K562 (cell line): ENCODE measurements at places on chromosomes 12 and 14.

- DNase-seq = no peak
These were observed 39.6 kb downstream of the CCER1 start for GRCh38 chr12:90915353-90915752.

DNA sequence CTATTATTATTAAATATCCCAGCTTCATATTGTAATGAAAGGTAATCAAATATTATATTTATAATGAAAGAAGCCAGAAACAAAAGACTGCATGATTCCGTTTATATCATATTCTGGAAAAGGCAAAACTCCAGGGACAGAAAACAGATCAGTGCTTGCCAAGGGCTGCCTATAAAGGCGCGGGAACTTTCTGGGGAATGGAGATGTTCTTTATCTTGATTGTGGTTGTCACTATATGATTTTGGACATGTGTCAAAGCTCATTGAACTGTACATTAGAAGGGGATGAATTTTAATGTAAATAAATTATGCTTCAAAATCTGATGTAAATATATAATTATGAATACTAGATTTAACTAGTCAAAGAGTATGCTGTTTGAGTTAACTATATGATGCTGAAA is 115.4 kb upstream of the KRAS start:
- no peak for DNase-seq

DNA sequence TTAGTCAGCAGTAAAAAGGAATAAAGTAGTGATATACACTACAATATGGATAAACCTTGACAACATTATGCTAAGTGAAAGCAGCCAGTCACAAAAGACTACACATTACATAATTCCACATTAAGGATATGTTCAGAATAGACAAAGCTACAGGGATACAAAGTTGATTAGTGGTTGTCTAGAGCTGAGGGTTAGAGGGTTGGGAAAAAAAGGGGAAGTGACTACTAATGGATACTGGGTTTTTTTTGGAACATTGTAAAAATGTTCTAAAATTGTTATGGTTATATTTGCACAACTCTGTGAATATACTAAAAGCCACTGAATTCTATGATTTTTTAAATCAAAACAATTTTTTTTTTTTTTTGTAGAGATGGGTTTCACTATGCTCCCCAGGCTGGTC is 4.8 kb upstream of the NGDN start:
- DNase-seq = no peak

- DNase-seq = peak; percentile 38
These were observed 52.3 kb downstream of the NEUROD4 start for GRCh38 chr12:55072083-55072482.

GRCh38 chr12:28014196-28014595 is 41.7 kb upstream of the PTHLH start:
- DNase-seq = no peak

- no peak for DNase-seq
These were observed 341 bp downstream of the ZNF10 start for GRCh38 chr12:133130808-133131128.
